Panc1 (cell line): ENCODE measurements at places on chromosomes 11 and 22.
A peak's percentile ranks its signal among the peaks of the same experiment; 100 is the strongest.

GRCh38 chr11:91136631-91137030, 913.8 kb upstream of the CHORDC1 start:
- DNase-seq: no peak

DNA sequence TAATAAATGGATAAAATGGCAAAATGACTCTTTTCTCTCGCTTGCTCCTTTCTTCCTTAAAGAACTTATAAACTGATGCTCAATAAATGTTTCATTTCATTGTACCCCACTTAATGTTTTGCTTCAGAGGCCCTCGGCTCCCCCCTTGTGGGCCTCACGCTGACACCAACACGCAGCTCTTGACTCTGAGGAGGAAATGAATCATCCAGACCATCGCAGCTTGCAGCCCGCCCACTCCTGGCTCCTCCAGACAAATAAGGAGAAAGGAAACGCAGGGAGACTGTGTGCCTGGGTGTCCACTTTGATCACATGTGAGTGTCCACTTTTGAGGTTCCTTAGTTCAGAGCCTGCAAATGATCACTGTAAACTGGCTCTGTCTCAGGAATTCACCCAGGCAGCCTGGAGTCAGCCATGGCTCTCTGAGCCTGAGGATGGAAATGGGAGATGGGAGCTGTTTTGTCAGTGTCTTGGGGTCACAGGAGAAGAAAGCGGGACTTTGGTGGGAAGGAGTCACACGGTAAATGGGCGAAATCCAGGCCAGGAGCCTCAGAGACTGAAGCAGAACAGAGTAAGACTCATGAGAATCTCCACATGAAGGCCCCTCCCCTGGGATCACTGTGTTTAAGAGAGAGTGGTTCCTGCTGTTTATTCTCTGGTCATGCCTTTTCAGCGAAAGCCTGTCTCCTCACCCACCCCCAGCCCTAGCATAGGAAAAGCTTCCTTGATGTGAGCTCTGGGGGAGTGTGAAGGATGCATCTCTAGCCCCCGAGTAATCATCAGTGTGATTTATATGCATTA, 96.5 kb downstream of the CWC15 start:
- peak; percentile 84 for DNase-seq

GRCh38 chr11:71284525-71285092, 32.2 kb upstream of the SHANK2 start:
- no peak for DNase-seq

- DNase-seq: no peak
Observed at GRCh38 chr11:74739546-74740270, 8.5 kb upstream of the CHRDL2 start.
